Gastrocnemius medialis (tissue), 4 donors: ENCODE measurements at places on chromosomes 1 and 21. TPM values are rescaled to one million over a fixed set of nuclear protein-coding genes. Genes with fewer than 3 reads are reported as not detected.
A peak's percentile ranks its signal among the peaks of the same experiment; 100 is the strongest.

The LCE3D gene
- total RNA-seq, result not detected

GRCh38 chr1:46485564-46486431, 3.8 kb upstream of the DMBX1 start:
- no peaks in the 10 kb centered on the region for H3K36me3 ChIP-seq
- H3K27me3 ChIP-seq, result peaks cover 59% of the 10 kb centered on the region
- no peak overlapping the region for H3K4me3 ChIP-seq
- no peak for DNase-seq
- no peak overlapping the region for H3K27ac ChIP-seq

DNA sequence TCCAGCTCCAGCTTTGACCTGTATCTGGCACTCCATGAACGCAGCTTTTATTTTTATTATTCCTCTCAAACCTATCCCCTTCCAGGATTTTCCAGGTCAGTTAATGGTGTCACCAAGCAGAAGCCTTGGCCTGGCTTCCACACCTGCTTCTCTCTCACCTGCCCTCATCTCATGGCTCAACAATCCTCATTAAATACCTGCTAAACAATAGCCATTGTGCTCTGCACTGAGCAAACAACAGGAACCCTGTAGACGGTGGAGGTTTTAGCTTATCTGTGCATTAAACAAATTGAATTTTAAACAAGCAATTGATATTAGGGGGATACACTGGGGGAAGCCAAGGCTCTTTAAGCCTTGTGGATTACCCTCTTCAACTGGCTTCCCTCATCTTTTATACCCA, 15.3 kb downstream of the PYCR2 start:
- no peaks in the 10 kb centered on the region for H3K4me1 ChIP-seq
- no peaks in the 10 kb centered on the region for H3K36me3 ChIP-seq
- no peak overlapping the region for H3K27ac ChIP-seq

DNA sequence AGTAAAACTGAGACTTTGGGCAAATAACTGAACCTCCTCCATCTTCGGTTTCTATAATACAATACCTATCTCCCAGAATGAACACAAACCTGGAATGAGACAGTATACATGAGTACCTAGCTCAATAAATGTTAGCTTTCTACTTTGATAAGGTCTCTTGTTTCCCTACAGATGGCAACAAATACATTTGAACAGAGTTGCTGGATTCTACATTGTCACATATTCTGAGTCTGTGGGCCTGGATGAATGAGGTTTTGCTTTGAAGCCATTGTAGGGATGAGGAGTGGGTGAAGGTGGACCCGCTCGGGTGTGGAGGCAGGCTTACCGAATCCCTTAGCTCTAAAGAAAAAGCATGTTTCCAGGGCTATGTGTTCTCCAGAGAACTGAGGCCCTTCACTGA, 13.9 kb upstream of the FYB2 start:
- H3K36me3 ChIP-seq, result no peaks in the 10 kb centered on the region
- H3K4me3 ChIP-seq, result no peak overlapping the region

- no peaks in the 10 kb centered on the region for H3K27me3 ChIP-seq
- H3K36me3 ChIP-seq, result no peaks in the 10 kb centered on the region
- DNase-seq, result no peak
Measured at GRCh38 chr1:41810446-41810845, 108.3 kb downstream of the HIVEP3 start.

DNA sequence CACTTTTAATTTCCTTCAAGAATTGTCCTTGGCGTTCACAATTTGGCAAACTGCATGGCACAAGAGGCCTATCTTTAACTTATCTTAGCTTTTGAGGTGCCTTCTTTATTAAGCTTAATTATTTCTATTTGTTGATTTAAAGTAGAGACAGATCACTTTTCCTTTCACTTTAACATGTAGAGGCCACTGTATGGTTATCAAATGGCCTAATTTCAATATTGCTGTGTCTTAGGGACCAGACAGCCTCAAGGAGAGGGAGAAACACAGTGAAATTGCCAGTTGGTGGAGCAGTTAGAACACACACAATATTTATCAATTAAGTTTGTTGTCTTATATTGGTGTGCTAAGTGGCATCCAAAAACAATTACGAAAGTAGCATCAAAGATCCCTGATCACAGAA, 1013.9 kb downstream of the KCNT2 start:
- DNase-seq, result no peak
- H3K4me3 ChIP-seq, result no peak overlapping the region
- no peaks in the 10 kb centered on the region for H3K36me3 ChIP-seq
- H3K27me3 ChIP-seq, result no peaks in the 10 kb centered on the region
- H3K27ac ChIP-seq, result no peak overlapping the region
- no peaks in the 10 kb centered on the region for H3K4me1 ChIP-seq

The S100A3 gene
- total RNA-seq, result 0.88 TPM

DNA sequence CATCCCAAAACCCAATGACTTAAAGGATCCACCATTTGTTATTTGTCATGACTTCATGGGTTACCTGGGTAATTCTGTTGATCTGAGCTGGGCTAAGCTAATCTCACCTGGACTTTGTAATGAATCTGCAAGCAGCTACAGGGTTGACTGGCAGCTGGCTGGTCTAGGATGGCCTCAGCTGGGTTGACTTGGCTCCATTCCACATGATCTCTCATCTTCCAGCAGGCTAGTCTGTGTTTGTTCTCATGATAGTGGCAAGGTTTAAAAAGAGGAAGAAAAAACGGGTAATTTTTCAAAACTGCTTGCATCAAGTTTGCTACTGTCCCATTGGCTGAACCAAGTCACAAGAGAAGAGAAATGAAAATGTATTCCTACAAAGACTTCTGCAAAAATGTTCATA, 24.8 kb upstream of the ZMYM4 start:
- no peaks in the 10 kb centered on the region for H3K36me3 ChIP-seq
- no peak overlapping the region for H3K4me3 ChIP-seq
- no peaks in the 10 kb centered on the region for H3K27me3 ChIP-seq
- no peak for DNase-seq

The SOAT1 gene
- 11.7 TPM for total RNA-seq

- H3K27ac ChIP-seq, result no peak overlapping the region
- H3K4me1 ChIP-seq, result no peaks in the 10 kb centered on the region
- DNase-seq, result no peak
- H3K4me3 ChIP-seq, result no peak overlapping the region
- no peaks in the 10 kb centered on the region for H3K36me3 ChIP-seq
Measured at GRCh38 chr1:185368313-185368855, 51.3 kb upstream of the IVNS1ABP start.

The NTMT2 gene
- not detected for total RNA-seq

GRCh38 chr1:113792471-113792870, 19.8 kb downstream of the RSBN1 start:
- no peak for DNase-seq
- H3K27ac ChIP-seq, result no peak overlapping the region
- peaks cover 36% of the 10 kb centered on the region for H3K4me1 ChIP-seq
- H3K36me3 ChIP-seq, result no peaks in the 10 kb centered on the region
- H3K27me3 ChIP-seq, result no peaks in the 10 kb centered on the region

DNA sequence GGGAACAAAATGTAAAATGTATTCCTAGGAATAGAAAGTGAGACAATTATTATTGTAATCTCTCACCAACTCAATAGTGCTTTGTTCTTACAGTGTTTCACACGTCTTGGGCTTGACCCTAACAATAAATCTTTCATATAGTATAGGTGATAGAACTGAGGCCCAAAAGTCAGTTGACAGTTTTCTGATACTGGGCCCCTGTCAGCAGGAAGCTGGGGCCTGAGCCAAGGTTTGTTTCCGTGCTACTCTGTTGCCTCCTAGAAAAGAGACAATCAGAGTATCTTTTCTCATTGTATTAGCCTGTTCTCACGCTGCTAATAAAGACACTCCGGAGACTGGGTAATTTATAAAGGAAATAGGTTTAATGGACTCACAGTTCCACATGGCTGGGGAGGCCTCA, 5.0 kb downstream of the RRP1B start:
- DNase-seq, result no peak
- H3K4me3 ChIP-seq, result no peak overlapping the region
- peaks cover 14% of the 10 kb centered on the region for H3K4me1 ChIP-seq
- no peak overlapping the region for H3K27ac ChIP-seq

DNA sequence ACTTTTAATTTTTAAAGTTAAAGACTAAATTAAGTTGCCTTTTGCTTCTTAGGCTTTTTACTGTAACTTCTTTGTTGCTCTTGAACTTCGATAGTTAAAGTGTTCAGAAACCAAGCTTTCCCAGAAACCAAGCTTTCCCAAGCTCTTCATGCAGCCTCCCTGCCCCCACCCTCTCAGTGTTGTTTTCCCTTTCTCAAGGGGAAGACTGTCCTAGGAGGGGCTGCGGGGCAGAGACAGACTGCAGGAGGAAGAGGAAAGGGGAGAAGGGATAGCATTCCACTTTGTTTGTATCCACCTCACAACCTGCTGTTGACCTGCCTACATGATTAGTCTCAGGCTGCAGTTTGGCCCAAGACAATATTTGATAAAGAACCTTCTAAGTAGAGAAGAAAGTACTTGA, 39.0 kb upstream of the DIPK1A start:
- H3K27me3 ChIP-seq, result no peaks in the 10 kb centered on the region
- no peak overlapping the region for H3K27ac ChIP-seq
- H3K4me1 ChIP-seq, result peaks cover 10% of the 10 kb centered on the region
- H3K36me3 ChIP-seq, result no peaks in the 10 kb centered on the region
- no peak for DNase-seq
- H3K4me3 ChIP-seq, result no peak overlapping the region

GRCh38 chr1:84540759-84541158, 33.5 kb downstream of the CTBS start:
- H3K27ac ChIP-seq, result no peak overlapping the region
- no peaks in the 10 kb centered on the region for H3K36me3 ChIP-seq
- no peaks in the 10 kb centered on the region for H3K4me1 ChIP-seq
- H3K4me3 ChIP-seq, result no peak overlapping the region

- H3K4me1 ChIP-seq, result no peaks in the 10 kb centered on the region
- no peaks in the 10 kb centered on the region for H3K36me3 ChIP-seq
- H3K4me3 ChIP-seq, result no peak overlapping the region
- no peak for DNase-seq
Measured at GRCh38 chr1:7108251-7108650, 323.0 kb downstream of the CAMTA1 start.

- no peaks in the 10 kb centered on the region for H3K27me3 ChIP-seq
- no peak overlapping the region for H3K4me3 ChIP-seq
- H3K27ac ChIP-seq, result peak overlapping the region; percentile 76
Measured at GRCh38 chr1:150262388-150263320, 5.1 kb downstream of the CA14 start.

The RAB42 gene
- total RNA-seq, result not detected

The SMPDL3B gene
- total RNA-seq, result 0.29 TPM

- H3K4me3 ChIP-seq, result no peak overlapping the region
- peaks cover 12% of the 10 kb centered on the region for H3K4me1 ChIP-seq
- H3K27me3 ChIP-seq, result peaks cover 21% of the 10 kb centered on the region
- no peaks in the 10 kb centered on the region for H3K36me3 ChIP-seq
- no peak overlapping the region for H3K27ac ChIP-seq
Measured at GRCh38 chr1:6265151-6265550, 4.3 kb upstream of the GPR153 start.

DNA sequence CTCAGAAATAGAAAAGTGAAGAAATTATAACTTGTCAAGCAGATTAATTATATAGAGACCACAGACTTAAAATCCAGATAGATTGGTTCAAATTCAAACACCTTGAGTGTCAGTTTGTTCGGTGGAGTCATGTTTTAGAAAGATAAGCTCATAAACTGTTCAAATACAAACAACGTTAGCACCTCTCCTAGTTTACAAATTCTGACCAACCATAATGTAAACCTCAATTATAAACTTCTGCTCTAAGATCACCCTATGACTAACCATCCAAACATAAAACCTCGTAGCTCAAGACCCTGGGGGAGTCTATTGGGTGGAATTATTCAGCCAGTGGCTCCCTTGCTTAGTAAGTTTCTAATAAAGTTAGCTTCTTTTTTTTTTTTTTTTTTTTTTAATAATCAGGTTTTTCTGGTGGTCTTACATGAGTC, 12.4 kb downstream of the CBR1 start:
- DNase-seq, result no peak
- H3K27me3 ChIP-seq, result no peaks in the 10 kb centered on the region
- peaks cover 5% of the 10 kb centered on the region for H3K4me1 ChIP-seq
- H3K36me3 ChIP-seq, result no peaks in the 10 kb centered on the region
- no peak overlapping the region for H3K4me3 ChIP-seq
